ENCODE measurements at places on chromosomes 11 and 22.

- DNase-seq = no peak
Measured at GRCh38 chr11:88657076-88657738, 319.7 kb upstream of the CTSC start.

- DNase-seq = no peak
Measured at GRCh38 chr11:85902353-85902752, 47.2 kb downstream of the CCDC83 start.

DNA sequence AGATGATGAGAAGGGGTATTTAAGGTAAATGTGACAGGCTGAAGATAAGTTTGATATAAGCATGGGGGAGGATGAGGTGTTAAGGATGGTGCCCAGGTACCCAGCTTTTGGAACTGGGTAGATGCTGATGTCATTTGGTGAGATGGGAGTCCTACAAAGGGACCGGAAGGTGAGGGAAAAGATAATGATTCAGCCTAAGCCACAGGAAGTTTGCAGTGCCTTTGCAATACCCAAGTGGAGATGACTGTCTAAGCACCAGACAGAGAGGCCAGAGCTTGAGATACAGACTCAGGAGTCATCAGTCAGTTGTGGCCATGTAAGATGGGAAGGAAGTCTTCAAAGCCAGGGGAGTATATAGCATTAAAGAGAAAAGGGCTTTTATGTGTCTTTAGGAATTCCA lies 30.0 kb upstream of the SMCO4 start:
- DNase-seq = no peak

- DNase-seq = no peak
Measured at GRCh38 chr11:86151174-86152005, 82.5 kb upstream of the PICALM start.

- no peak for DNase-seq
Measured at GRCh38 chr11:33222052-33222750, 35.0 kb upstream of the HIPK3 start.

DNA sequence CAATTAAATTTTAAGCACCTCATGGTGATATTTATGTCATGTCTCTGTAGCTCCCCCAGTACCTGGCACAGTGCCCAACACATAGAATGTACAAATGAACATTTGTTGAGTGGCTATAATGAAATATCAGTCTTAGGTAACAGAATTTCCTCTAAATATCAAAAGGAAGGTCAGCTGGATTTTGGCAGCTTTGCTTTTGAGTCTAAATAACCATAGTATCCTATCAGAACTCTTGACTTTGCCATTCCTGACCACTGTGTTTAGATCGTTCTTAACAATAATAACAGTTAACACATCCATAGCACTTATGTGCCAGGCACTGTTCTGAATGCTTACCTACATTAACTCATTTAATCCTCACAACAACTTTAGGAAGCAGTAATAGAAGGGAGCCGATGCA lies 26.6 kb downstream of the TMEM123 start:
- DNase-seq = no peak

DNA sequence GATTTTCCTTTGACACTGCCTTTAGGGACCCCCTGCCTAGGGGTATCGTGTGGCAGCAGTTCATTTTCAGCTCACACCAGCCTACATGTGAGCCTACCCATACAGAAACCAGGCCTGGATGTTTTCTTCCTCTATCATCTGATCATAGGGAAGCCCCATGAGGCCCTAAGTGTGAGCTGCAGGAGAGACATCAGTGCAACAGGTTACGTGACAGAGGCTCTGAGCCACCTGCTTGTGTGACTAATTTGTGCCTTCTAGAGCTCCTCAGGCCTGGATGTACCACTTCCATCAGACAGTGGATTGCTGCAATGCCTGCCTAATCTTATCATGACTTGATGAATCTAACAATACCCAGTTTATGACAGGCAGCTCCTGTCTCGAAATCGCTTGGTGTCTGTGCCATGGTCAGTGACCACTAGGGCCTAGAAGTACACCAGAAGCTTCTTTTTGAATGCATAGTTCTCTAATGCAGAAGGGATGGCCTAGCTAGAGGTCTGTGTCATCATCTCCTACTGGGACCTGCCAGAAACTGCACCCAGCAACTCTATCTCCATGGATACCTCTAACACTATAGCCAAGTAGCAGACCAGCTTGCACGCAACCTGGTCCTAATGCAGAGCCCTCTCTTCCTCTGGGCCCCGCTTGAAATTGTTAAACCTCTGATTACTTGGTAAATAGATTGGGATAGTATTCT lies 109.7 kb upstream of the CLPB start:
- no peak for DNase-seq

- no peak for DNase-seq
Measured at GRCh38 chr11:112343368-112344039, 82.8 kb upstream of the PLET1 start.

GRCh38 chr22:43404673-43405385 lies 7.0 kb upstream of the MPPED1 start:
- DNase-seq = no peak

GRCh38 chr22:48678171-48679135 lies 1149.2 kb downstream of the BRD1 start:
- no peak for DNase-seq

DNA sequence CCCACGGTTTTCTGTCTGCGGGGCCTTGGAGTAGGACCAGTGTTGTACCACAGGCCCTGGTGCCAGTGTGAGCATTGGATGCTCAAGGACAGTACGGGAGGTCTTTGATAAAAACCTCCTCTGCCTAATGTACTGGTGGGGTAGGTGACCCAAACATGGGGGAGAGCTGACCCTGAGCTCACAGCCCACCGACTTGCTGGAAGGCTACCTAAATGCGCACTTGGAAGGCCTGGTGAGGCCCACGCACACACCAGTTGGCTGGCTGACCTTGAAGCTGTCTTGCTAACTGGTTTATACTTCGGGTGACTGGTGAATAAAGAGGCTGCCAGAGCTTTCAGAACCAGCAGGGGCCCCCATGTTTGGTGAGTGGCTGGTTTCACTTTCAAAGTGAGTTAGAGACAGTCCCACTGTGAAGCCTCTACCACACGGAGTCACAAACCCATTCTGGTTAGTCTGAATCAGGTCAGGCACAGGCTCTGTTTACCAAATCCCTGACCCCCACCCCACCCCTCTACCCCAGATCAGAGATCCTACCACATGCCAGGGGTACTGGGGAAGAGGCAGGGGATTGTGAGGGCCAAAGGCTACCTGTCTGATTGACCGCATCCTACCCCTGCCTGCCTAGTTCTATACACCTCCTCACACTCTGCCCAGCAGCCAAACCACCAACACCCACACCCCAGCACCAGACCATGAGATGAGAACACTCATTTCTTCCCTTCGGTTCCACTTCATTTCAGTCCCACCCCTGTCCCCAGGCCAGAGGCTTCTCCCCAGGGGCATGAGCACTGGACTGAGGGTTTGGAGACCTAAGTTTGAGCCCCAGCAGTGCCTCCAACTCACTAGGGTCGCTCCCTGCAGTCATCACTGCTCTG lies 12.7 kb upstream of the IL2RB start:
- DNase-seq = peak; percentile 73

GRCh38 chr11:67437809-67438157 lies 301 bp upstream of the PTPRCAP start:
- no peak for DNase-seq

DNA sequence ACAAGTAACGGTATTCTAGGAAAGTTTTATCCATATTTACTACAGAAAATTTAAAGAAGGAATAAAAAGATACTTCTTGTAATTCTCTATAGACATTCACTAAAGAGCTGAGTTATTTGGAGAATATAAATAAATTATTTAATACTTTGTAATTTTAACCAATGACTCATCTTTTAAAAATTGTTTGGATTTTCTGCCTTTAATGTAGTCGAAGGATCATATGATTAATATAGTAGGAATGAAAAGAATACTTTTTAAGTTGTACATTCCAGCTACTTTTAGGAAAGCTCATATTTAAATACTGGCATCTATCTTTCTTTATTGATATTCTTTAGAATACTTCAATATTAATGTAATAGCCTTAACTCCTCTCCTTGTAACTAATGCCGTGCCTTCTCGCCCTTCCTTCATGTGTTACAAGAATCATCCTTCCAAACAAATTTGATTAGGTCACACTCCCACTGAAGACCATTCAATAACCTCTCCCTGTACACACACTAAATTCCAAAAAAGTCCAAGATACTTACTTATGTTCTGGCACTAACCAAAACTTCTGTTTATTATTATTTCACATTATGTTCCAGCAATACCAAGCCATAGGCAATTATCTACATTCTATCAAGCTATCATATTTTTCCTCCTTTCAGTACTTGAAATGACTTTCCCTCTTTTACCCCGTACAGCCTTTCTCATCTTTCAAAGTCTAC lies 501.9 kb downstream of the CNTN5 start:
- DNase-seq = no peak

DNA sequence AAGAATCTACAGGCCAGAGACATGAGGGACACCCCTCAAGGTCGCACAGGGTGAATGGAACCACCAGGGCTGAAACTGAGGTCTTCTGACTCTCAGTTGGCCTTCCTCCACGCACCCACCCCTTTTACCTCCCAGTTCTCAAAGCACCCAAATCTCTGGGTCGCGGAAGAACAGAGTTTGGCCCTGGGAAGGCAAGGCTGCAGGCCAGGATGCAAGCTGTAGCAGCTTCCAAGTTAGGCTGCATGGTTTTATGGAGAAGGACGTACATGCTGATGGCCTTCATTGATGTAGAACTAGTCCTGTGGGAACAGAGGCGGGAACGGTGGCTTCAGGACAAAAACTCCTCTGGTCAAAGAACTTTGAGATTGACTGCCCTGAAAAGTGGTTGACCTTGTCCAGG lies 143.5 kb upstream of the B3GAT1 start:
- no peak for DNase-seq

DNA sequence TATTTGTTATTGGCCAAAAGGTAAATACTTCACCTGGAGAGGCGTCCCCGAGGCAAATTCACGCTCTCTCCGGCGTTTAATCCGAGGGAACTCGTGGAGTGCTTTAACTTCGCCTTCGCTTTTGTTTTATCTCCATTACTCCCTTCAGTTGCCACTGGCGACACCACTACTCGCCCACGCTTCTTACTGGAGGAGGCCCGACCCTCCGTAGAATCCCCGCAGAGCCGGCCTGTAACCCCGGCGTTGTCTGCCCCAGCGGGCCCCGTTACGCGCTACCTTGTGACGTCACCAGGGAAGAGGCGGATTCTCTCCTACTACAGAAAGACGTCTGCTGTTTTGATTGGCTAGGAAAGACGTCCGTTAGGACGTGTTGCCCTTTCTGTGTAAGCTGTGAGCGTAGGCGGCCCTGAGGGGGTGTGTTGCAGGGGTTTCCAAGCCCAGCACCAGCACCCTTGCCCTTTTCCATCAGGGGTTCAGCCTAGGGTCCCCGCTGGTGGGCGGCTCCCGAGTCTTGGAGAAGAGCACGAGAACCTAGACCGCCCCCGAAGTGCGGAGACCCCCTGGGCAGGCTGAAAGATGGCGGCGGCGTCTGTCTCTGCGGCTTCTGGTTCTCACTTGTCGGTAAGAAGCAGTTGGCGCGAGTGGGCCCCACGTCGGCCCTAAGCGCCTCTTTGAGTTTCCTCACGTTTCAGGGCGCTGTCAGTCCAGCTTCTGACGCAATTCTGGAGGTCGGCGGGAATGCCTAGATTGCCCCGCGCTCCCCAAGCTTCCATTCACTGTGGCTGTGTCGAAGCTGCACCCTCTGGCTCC lies at the start of gene CEP57:
Gene CEP57 (plus strand): TSS at position 376 of the 810 bp plus-strand sequence. CDS start 201 bp downstream, at position 577.
- DNase-seq = peak; percentile 94

DNA sequence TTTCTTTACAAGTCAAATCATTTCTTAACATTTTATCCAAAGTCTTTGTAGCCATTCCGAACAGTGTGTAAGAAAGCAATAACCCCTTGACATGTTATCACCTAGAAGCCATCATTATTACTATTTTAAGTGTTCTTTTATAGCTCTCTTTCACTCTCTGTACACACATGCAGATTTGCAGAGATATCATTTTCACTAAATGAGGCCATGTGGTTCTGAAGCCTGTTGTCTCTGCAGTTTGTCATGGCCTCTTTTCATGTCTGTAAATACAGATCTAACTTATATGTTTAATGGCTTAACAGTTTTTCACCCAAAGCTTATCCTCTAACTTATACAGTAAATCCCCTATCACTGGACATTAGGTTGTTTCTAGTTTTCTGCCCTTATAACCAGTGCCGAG lies 166.8 kb downstream of the MYO18B start:
- DNase-seq = no peak

DNA sequence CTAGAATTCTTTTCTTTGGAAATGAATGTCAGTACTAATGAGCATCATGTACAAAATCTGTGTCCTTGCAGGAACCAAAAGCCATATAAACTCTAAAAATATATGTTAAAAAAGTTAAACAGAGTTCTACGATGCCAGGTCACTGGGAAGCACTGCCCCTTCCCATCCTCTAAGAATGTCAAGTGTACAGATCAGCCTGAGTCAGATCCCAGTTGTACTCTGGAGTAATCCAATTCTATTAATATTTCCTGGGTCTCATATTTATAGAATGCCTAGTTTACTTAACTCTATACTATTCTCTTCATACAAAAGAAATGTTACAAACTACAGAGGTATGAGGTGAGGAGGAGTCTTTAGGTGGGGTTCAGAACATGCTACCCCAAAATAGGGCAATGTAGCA lies 460.1 kb downstream of the DLG2 start:
- no peak for DNase-seq

- DNase-seq = no peak
Measured at GRCh38 chr22:34278121-34278520, 357.8 kb upstream of the LARGE1 start.

DNA sequence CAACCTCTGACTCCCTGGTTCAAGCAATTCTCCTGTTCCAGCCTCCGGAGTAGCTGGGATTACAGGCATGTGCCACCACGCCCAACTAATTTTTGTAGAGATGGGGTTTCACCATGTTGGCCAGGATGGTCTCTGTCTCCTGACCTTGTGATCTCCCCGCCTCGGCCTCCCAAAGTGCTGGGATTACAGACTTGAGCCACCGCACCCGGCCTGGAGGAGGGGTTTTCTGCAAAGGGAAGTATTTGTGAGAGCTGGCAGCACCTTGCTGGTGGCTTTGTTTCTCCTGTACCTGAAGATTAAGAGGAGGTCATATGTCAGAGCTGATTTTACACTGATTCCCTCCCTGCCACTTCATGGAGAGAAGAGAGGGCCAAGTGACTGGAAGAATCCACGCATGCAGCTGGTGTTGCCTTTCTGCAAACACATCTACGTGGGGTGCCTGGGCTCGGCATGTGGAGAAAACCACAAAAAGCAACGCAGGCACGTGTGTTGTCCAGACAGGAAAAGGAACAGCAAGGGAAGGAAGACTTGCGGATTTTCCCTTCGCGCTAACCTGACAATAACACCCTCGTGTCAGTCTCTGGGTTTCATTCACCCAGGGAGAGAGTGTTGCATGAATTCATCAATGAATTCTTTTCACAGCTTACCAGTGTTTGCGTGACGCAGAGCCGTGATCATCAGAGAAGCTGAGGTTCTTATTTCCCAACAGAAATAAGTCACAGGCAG lies 61.9 kb downstream of the TSPAN18 start:
- DNase-seq = no peak

DNA sequence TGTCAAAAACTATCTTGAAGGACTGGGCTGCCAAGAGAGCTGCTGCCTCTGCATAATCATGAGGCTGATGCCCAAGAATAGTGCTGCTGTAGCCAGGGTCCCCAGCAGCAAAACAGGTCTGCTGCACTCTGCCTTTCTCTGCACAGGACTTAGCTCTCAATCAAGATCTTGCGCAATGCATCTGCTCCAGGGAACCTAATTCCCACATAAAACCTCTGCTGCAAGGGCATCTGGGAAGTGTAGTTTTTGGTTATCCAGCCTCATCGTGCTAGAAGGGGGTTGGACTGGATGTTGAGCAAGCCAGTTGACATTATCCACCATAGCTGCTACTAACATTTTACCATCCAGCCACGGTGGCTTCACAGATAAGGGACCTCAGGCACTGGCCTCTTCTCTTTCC lies 192.7 kb downstream of the C11orf91 start:
- no peak for DNase-seq
